NCI-H1092 treated with DMSO at 0.1 percent for 48 hours (cell line): ENCODE measurements at places on chromosomes 3 and 15.

- DNase-seq: no peak
These were observed 184.3 kb downstream of the CDIN1 start for GRCh38 chr15:36763685-36764084.

- no peak for DNase-seq
These were observed 35.0 kb upstream of the MGLL start for GRCh38 chr3:127857333-127857732.

- DNase-seq: no peak
These were observed 14.1 kb downstream of the ATP2C1 start for GRCh38 chr3:130907966-130908365.

GRCh38 chr3:125147491-125147820 is 65.1 kb downstream of the SLC12A8 start:
- DNase-seq: no peak

GRCh38 chr15:63504979-63505841 is 817 bp downstream of the USP3 start:
- peak; percentile 52 for DNase-seq

DNA sequence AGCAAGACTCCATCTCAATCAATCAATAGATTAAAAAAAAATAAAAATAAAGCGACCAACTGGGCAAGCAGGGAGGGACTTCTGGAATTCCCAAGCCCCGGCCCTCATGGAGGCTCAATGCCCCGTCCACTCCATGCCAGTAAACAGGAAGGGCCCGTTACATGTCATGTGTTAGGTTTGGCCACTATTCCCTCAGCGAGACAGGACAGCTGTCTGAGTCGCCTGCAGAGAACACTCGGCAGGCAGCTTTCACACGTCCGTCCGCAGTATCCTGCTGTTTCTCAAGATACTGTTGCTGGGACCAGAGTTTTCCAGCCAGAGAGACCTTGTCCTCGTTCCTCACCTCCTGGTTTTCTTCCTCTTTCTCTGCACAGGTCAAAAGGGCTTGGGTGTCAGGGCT is 18.0 kb downstream of the TMEM44 start:
- no peak for DNase-seq

GRCh38 chr3:50374363-50375257 is 15.3 kb upstream of the TMEM115 start:
- DNase-seq: no peak

GRCh38 chr3:37287776-37288175 is 113.4 kb upstream of the LRRFIP2 start:
- no peak for DNase-seq

GRCh38 chr15:58980351-58980939 is 7.0 kb upstream of the RNF111 start:
- peak; percentile 17 for DNase-seq

GRCh38 chr3:114900908-114901307 is 246.2 kb downstream of the ZBTB20 start:
- no peak for DNase-seq

DNA sequence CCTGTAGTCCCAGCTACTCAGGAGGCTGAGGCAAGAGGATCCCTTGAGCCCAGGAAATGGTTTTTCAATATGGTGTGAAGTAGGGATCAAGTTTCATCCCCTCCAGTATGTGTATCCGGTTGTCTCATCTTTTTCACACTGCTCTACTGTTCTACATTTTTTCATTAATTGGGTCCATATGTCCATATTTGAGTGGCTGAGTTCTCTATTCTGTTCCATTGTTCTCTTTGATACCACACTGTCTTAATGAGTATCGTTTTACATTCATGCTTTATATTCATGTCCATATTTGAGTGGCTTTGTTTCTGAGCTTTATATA is 81.6 kb upstream of the LRRFIP2 start:
- no peak for DNase-seq

DNA sequence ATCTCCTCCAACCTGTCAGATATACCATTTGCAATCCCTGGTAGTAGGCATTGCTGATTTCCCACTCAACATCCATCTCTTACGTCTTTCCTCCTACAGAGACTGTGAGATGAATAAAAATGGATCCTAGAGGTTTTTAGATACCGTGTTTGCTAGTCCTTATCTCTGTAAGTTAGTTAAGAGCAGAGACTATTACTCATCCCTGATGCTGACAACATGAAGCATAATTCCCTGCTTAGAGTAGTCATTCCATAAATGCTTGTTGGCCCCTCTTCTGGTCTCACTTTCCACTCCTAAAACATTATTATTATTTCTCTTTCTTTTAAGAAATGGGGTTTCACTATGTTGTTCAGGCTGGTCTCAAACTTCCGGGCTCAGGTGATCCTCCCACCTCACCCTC is 136.2 kb downstream of the RTP4 start:
- DNase-seq: no peak

GRCh38 chr15:69181424-69181823 is 21.0 kb downstream of the GLCE start:
- DNase-seq: no peak

DNA sequence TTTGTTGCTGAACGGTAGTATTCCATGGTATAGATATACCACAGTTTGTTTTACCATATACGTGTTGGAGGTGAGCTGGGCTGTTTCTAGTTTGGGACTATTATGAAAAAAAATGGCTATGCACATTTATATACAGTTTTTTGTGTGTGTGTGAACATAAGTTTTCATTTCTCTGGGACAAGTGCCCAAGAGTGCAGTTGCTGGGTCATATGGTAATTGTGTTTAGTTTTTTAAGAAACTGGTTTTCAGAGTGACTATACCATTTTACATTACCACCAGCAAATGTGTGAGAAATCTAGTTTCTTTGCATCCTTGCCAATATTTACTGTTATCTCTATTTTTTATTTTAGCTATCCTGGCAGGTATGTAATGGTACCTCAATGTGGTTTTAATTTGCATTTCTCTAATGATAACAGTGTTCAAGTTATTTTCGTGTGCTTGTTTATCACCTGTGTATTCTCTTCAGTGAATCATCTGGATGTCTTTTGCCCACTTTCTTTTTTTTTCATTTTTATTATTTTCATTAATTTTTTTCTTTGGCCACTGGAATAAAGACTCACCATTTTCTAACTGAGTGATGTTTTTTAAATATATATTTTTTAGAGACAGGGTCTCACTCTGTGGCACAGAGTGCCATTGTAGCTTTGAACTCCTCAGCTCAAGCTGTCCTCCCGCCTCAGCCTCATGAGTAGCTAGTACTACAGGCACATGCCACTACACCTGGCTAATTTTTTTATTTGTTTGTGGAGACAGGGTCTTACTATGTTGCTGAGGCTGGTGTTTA is 75.3 kb downstream of the ZNF609 start:
- no peak for DNase-seq
